ENCODE measurements at places on chromosomes 4 and X. TPM values are rescaled to one million over a fixed set of nuclear protein-coding genes. Genes with fewer than 3 reads are reported as not detected.

The GPR50 gene
- 1.6 TPM for total RNA-seq

The HTR2C gene
- 2.0 TPM for total RNA-seq

The GAR1 gene
- 37.5 TPM for total RNA-seq

The PCDH10 gene
- 10.0 TPM for total RNA-seq

GRCh38 chr4:140242357-140243277, 88.6 kb upstream of the MAML3 start:
- no peak for DNase-seq

- DNase-seq: no peak
Measured at GRCh38 chr4:41881981-41882624, 53.1 kb upstream of the TMEM33 start.

DNA sequence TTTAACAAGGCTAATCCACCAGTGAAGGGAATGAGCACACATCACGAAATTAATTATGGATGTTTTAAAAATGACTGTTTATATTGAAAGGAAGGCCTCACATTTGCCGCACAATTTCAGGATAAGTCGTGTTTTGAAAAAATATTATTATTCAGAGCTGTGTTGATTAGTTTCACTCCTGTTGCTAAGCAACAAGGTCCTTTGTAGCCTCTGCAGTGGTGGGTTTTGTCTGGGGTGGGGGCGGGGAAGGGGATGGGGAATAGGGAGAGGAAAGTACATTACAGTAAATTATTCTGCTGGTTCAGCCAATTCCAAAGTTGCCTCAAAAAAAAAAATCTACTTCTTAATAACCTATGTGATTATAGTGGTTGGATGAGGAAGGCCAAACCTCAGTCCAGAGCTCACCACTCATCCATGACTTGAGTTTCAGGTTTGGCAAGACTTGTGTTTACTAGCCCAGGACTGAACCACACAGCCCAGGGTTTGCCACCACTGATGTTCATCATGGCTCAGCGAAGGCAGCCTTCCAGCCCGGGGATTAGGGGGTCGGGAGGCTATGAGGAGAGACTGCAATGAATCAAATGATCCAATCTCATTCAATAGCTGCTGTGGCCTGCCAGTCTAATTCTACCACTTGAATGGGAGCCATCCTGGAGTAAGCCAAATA, 162.5 kb upstream of the ATP6AP2 start:
- DNase-seq: no peak

DNA sequence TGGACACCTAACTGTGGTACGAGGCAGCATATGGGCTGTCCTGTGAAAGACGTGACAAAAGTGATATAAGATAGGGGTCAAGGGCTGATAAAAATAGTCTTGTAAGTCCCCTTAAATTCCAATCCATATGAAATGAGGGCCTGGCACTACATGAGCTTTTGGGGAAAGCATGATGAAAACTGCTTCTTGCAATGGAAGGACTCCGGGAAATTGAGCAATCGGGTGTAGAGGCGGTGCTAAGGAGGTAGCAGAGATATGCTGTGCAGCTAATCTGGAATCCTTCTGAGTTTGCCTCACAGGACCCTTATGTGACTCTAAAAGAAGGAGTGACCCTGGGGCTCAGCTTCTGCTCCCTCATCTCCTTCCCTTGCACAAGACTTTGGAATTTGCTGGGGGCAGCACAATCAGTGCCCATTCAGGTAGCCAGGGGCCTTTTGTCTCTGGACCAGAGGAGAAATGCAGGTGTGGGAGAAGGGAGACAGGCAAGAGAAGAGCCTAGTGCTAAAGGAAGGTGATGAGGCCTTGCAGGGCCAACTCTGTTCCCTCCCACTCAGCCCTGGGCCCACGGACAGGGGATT, 12.8 kb downstream of the CLDN2 start:
- DNase-seq: no peak

DNA sequence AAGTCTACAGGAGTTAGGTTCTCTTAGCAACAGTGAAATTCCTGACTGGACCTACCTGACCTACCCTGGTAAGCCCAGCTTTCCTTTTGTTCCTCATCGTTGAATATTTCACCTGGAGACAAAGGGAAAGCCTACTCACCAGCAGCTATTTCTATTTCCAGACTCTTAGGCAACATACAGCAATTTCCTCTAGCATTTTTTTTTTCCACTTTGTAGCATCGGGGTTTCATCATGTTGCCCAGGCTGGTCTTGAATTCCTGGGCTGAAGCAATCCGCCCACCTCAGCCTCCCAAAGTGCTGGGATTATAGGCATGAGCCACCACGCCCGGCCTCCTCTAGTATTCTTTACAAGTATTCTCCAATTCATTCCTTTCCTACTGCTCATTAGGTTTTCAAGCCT, 6.8 kb upstream of the S100G start:
- DNase-seq: no peak

GRCh38 chrX:122047261-122047660, 999.9 kb downstream of the GLUD2 start:
- DNase-seq: no peak

DNA sequence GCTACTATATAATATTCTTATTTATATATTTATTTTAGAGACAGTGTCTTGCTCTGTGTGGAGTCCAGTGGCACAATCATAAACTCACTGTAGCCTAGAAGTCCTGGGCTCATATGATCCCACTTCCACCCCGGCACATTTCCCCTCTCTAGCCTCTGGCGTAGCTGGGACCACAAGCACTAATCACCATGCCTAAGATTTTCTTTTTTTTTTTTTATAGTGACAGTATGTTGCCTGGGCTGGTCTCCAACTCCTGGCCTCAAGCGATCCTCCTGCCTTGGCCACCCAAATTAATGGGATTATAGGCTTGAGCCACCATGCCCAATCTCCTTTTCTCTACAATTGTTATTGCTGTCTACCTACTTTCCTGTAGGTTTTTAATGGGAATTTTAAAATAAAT, 74.1 kb upstream of the BMP3 start:
- no peak for DNase-seq
